ENCODE measurements at places on chromosomes 5 and 9.

- DNase-seq = no peak
These were observed 396.9 kb downstream of the PDE4D start for GRCh38 chr5:59496524-59497134.

GRCh38 chr9:88748566-88749261 is 213.7 kb downstream of the NXNL2 start:
- no peak for DNase-seq

- no peak for DNase-seq
These were observed 2.5 kb upstream of the ZMYND19 start for GRCh38 chr9:137592767-137593166.

DNA sequence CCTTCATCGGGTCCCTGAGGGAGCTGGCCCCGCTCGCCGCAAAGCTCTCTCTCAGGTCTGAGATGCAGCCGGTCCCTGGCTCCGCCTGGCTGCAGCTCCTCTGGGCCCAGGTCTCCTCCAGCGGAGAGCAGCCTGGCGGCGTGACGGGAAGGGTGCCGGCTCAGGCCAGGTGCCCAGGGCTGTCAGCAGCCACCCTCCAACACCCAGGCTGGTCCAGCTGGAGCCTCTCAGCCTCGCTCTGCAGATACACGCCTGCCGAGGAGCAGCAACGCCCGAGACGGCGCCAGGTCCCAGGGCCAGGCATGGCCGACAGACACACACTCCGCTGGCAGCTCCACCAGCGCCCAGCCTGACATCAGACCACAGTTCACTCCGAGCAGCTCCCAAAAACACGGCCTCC is 25.6 kb downstream of the FAM163B start:
- DNase-seq = no peak

DNA sequence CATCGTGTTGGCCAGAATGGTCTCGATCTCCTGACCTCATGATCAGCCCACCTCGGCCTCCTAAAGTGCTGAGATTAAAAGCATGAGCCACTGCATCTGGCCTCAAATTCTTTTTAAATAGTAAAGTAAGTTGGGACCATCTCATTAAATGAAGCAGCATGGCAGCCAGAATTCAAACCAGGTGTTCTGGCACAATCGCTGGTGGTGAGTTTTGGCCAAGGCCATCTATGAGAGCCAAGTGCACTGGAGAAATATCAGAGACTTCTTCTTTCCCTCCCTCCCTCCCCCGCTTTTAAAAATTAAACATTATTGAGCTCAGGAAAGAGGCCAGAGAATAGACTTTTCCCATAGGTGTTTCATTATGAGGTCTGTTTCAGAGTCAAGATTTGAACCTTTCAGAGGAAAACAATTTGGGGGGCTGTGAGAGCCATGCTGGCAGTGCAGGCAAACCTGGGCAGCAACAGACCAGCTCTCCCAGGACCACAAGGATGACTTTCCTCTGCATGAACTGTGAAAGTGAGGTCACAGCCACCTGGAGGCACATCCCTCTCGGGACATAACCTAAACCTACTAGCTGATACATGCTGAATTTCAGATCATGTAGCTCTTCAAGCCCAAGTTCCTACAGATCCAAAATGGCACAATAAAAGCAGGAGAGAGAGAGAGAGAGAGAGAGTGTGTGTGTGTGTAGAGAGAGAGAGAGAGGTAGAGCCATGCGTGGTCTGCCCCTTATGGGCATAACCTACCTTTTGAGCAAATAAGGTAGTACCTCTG is 94.6 kb upstream of the DMRT1 start:
- no peak for DNase-seq

DNA sequence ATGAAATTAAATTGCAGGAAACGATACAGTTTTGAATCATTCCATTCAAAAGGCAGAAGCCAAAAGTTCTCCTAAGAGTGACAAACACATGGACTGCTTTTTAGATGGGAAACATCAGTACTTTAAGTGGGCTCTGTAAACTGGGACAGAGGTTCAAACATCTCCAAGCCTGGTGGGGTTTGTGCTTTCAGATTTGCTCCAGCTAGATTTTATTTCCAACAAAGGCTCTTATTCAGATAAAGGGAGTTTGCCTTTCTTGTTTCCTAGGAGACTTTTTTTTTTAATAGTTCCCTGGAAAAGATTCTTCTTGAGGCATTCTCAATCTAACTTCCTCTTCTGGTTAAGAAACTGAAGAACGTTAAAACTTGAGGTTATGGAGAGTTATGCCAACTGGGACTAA is 277.6 kb downstream of the TMEM38B start:
- no peak for DNase-seq

GRCh38 chr9:3848445-3849114 is 322.8 kb upstream of the RFX3 start:
- no peak for DNase-seq

DNA sequence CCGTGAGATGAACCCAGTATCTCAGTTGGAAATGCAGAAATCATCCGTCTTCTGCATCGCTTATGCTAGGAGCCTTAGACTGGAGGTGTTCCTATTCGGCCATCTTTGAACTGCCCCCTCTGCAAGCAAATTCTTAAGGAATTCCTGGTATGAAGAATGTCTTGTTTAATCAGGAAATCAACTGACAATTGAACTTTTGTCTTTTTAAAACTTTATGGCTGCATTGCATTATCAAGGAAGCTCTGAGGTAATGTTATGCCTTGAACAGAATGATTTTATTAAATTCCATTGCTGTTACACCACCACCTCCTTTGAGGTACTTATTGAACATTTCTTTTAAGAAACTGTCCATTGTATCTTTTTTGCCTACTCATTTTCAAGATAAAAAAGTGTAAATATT is 1915.7 kb upstream of the CDH9 start:
- DNase-seq = no peak

GRCh38 chr9:125593581-125594222 is 113.3 kb downstream of the MAPKAP1 start:
- DNase-seq = no peak

GRCh38 chr5:125961150-125961549 is 462.1 kb upstream of the GRAMD2B start:
- DNase-seq = no peak

DNA sequence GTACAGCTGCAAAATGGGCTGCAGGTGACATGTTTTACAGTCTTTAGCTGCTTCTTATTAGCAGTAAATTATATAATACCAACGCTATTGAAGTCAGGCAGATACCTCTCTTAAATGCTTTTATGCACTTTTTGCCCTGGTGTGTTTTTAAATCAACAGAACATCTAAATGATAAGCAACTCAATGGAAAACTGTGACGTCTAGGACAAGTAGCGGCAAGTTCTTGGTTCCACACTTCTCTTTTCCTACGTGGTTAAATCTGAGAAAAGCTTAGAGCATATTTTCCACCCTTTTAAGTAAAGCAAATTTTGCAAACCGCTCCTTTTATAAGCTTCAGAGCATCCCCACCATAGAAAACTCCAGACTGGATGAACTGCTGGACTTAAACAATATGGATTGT is 58.1 kb downstream of the CEMIP2 start:
- DNase-seq = no peak

GRCh38 chr9:134712926-134713325 is 71.3 kb downstream of the COL5A1 start:
- no peak for DNase-seq

- DNase-seq = no peak
These were observed 1.1 kb downstream of the LURAP1L start for GRCh38 chr9:12775679-12776512.

GRCh38 chr9:5552301-5552700 is 42.0 kb downstream of the PDCD1LG2 start:
- no peak for DNase-seq

DNA sequence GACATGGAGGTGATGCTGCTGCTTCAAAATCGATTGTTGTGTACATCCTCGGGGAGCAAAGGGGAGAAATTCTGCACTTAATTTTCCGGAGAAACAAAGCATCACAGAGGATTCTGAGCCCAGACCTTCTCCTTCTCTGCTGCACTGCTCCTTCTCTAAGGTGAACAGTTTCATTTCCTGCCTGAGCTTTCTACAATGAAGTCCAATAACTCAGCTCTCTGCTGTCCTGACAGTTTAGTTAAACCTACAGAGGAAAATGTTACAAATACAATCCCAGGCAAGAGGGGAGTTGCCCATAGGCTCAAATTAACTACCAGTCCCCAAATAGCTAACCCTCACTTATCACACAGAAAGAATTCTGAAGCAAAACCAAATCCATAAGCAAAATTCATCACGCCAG is 206.3 kb downstream of the EFNA5 start:
- DNase-seq = no peak

All from omental fat pad (tissue), 4 donors.